HCT116 (cell line): ENCODE measurements at places on chromosomes 7 and 10.

DNA sequence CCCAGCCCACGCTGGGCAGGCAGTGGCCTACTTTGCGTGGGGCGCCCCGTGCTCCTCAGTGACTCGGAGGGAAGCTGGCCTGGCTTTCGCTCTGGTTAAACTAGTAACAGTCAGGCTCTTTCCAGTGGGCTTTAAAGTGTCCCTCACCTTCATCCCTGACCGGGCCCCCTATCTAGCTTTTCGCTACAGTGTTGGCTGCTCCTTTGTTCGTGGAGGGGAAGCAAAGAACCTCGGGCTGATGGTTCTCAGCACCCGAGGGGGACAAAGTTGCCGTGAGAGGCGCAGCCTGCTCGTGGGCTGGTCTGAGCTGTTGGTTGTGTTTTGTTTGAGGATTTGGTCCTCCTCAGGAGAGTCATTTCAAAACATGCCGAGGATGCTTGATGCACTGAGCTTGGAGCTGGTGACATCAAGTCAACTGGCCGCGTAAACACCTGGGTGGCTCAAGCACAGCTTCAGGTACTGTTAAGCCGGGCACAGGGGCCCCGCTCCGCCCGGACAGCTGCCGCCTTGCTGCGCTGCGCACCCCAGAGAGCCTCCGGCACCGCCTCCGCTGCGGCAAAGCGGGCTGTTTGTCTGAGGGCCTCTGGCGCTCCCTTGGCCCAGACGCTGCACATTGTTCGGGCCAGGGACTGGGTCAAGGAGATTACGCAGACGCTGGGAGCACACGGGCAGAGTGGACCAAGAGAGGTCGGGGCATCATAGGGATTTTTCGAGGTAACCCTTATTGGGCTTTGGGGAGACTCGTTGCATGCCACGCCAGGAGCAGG lies 1.6 kb downstream of the DLX6 start:
- no peak for DNase-seq

GRCh38 chr10:31374146-31374696 lies 55.2 kb downstream of the ZEB1 start:
- DNase-seq, result no peak

DNA sequence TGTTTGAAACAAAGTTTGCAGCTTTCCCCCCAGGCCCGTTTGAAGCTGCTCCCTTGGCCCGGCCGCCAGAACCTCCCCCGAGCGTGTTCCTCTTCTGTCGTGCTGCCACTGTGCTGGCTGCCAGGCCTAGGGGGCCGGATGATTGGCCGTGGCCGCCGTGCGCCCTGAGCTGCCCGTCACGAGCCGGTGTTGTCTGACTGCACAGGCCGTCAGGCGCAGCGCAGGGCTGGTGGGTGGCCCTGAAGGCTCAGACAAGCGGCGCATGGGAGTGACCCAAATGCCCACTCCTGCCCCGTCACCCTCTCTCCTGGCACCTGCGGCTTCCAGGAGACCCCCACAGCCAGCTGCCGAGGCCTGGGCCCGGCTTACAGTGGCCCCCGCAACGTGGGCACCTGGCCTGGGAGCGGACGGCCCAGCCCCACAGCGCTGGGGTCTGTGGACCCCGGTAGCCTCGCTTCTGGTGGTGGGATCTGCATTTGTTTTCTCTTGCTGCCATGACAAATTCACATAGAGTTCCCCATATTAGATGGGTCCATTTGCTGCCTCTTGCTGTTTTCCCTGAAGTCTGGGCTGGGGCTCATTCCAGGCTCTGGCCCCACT lies 13.1 kb downstream of the JAKMIP3 start:
- DNase-seq, result no peak

DNA sequence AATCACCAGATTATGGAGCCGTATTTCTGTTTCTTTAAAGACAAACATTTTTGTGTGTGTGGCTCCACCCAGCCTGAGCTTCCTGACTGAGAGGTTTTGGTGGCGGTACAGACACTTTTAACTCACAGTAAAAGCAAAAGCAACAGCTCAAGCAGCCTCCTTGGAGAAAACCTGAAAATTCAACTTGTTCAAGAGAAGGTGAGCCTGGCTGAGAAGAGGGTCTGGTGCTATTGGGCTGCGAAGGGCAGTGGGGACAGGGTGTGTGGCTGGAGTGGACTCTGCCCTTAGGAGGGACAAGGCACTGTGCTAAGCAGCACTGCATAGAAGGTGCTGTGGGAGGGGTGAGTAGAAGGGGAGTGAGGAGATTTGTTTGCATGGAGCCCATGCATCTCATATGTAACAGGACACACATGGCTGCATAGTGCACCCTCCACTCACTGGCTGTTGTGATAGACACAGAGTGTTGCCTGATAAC lies at the start of gene GIMAP7:
Gene GIMAP7 (plus strand): TSS at position 125 of the 475 bp plus-strand sequence. CDS start 5,103 bp downstream, outside the sequence.
- DNase-seq, result no peak

DNA sequence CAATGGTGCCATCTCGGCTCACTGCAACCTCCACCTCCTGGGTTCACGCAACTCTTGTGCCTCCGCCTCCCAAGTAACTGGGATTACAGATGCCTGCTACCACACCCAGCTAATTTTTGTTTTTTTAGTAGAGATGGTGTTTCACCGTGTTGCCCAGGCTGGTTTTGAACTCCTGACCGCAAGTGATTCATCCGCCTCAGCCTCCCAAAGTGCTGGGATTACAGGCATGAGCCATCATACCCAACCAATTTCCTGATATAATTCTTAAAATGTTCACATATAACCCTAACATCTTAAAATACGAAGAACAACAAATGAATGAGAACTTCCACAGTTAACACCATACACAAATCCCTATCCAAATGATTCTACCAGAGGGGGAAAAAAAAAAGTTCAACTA lies 31.2 kb downstream of the BAIAP2L1 start:
- DNase-seq, result no peak

DNA sequence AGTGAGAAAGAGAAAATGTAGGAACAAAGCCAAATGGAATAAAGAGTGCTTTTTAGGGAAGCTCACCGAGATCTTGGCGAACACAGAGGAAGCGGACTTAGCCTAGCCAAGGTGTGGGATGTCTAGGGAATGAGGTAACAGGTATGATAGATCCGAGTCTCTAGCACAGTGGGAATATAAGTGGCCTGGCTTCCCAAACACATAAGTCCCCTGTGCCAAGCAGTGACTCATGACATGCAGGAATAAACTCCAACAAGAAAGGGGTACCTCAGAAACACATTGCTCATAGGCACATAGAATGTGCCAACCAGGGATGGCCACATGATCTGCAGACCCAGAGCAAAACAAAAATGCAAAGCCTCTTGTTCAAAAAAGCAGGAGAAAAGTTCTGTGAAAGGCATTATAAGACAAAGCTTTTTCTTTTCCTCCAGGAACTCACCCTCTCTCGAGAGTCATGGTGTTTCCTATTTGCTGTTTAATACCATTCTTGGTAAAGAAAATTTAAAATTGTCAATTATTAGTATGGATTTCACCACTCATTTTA lies 542.5 kb downstream of the GATA3 start:
- DNase-seq, result no peak

DNA sequence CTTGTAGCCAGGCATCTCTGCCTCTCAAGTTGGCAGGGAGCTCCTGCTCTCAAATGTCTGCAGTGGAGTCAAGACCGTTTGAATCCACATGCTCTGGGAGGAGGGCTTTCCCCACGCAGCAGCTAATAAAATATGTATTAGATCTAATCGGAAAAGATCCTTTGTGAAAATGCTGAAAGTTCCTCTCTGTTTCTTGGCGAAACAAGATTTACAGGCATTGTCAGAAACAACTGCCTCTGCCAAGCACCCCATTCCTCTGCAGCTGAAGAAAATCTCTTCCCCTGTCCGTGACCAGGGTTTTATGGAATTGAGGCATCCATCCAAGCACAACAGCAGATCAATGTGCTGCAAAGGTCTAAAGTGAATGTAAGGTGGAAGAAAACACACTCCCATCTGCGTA lies 165.8 kb downstream of the TCERG1L start:
- no peak for DNase-seq
